T47D (cell line): ENCODE measurements at places on chromosomes 3 and 15.

GRCh38 chr3:123757281-123757940 is 126.7 kb downstream of the MYLK start:
- DNase-seq = peak; percentile 77

GRCh38 chr15:22786868-22787698 is 639 bp downstream of the NIPA1 start:
- peak; percentile 13 for DNase-seq

GRCh38 chr3:173217127-173217526 is 76.1 kb upstream of the SPATA16 start:
- no peak for DNase-seq

- no peak for DNase-seq
Observed at GRCh38 chr15:100771746-100772145, 107.9 kb upstream of the ALDH1A3 start.

GRCh38 chr15:82554351-82554750 is 14.1 kb upstream of the RPS17 start:
- DNase-seq = no peak

- no peak for DNase-seq
Observed at GRCh38 chr3:3302964-3303363, 123.5 kb upstream of the CRBN start.

- DNase-seq = no peak
Observed at GRCh38 chr3:168085491-168086119, 10.1 kb downstream of the GOLIM4 start.

DNA sequence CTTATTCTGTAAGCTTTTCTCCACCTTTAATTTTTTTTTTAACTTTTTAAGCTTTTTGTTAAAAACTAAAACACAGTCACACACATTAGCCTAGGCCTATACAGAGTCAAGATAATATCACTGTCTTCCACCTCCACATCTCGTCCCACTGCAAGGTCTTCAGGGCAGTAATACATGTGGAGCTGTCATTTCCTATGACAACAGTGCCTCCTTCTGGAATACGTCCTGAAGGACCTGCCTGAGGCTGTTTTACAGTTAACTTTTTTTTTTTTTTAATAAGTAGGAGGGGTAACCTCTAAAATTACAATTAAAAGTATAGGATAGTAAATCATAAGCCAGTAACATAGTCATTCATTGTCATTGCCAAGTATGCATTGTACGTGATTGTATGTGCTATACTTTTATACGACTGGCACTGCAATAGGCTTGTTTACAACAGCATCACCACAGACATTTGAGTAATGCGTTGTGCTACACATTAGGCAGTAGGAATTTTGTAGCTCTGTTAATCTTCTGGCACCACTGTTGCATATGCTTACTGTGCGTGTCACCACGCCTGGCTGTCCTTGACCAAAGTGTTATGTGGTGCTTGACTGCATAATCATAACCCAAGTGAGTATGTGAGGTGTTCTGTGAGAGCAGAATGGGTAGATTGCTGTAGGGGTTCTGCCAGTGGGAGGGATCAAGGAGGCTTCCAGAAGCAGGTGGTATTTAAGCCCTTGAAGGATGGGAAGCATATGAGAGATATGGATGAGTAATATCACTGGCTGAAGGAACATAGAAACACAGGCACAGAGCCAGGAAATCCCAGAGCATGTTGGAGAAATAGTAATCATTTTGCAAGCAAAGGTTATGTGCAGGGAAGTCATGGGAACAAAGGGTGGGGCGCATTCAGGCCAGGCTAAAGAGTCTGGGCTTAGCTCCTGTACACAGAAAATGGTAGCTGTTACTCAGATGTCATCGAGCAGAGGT is 18.3 kb downstream of the FBXO22 start:
- DNase-seq = peak; percentile 57

DNA sequence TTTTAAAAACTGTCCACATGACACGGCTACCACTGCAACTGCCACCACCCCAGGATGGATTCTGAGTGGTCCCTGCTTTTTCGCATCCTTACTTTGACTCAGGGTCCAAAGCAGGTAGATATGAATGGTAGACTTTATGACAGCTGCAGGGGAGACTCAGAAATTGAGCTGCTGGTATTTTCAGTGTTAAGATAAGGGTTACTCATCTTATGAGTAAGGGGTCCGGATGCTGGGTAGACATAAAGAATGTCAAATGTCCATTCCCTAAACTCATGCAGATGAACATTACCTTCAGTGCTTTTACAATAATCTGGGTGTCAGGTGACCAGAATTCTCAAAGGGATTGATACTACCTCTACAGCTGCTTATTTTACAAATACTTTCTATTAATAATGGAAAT is 25.9 kb upstream of the BBX start:
- DNase-seq = no peak

GRCh38 chr3:141407825-141408224 is 39.5 kb downstream of the ZBTB38 start:
- DNase-seq = no peak

- DNase-seq = no peak
Observed at GRCh38 chr3:100400419-100400779, 490 bp downstream of the TOMM70 start.

DNA sequence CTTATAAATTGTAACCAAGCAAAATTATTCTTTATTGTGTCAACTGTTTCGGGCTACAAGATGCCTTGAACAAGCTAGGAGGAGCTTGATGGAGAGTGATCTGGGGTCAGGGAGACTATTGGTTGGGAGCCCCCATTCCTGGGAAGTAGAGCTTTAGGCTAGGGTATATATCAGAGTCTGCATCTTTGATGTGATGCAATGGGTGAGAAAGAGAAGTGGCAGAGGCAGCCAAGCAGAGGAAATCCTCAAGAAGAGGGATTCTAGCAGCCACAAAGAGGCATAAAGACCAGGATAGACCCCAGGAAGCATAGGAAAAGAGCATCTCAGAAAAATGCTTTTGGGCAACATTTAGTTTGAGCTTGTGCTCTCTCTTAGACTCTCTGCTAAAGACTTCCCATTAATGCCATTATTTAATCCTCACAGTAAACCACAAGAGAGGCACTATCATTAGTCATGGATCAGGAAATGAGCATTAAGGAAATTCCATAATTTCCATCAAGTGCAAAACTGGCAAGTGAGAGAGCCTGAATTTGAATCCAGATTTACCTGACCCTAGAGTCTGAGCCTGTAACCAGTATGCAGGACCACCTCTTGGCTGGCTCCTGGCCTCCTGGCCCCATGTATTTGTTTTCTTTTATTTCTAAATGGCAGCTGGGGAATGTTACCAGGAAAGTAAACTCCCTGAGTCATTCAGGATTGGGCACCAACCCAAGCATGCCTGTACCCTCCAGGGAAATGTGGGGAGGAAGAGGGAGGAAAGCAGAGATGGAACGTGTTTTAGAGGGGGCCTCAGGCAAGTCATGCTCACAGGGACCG is 118.7 kb downstream of the RPL22L1 start:
- DNase-seq = peak; percentile 92

GRCh38 chr3:111542611-111543300 is 759 bp downstream of the CD96 start:
- no peak for DNase-seq

DNA sequence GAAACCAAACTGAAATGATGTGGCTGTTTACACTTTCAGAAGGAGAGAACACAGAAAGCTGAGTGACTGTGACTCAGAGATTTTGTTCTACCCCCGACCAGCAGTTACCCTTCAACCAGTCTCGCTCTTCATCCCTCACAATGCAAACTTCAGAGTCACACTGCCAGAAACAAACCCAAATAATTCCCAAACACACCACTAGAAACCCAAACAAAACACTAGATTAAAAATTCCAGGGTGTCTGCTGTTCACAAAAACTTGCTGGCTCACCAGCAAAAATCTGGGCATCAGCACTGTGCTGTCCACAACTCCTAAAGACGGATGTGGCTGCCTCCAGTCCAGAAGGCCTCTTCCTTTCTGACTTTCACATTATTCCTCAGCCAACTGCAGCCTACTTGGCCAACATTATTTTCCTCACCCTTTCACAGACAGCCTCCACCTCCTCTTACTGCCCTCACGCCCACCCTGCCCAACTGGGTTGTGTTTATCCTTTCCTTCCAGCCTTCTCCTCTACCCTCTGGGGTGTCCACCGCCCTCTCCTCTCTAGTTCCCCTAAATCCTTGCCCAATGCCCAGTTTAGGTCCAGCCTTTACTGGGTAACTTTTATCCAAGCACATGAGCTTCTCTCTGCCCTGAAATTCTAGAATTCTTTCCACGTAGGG is 71.4 kb downstream of the MECOM start:
- DNase-seq = no peak

DNA sequence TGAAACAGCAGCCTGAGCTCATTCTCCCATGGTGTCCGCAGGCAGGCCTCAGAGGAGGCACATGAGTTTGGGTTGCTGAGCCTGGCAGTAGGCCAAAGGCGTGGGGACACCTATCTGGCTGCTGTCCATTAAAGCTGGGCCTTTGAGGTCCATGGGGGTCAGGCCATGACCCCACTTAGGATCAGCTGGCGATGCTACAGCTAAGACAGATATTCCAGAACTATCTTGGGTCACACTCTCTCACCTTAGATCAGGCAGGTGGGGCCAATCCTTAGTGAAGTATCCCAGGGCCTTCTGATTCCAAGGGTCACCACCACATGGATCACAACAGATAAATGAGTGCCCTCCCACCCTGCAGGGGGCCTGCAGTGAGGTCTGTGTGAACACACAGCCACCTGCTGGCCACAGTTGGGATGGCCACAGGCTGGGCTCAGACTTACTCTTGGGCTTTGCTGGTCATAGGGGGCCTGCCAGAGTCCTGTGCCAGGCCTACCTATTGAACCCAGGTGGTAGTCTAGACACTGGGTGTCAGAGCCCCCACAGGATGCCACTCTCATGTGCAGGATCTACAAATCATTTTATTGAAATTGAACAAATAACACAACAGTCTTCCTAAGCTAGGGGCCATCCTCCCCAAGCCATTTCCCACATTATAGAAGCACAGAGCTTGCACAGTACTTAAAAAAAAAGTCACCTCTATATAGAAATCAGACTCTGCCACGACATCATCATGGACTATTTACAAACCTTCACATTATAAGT is 2.0 kb upstream of the HYAL2 start:
- peak; percentile 69 for DNase-seq

DNA sequence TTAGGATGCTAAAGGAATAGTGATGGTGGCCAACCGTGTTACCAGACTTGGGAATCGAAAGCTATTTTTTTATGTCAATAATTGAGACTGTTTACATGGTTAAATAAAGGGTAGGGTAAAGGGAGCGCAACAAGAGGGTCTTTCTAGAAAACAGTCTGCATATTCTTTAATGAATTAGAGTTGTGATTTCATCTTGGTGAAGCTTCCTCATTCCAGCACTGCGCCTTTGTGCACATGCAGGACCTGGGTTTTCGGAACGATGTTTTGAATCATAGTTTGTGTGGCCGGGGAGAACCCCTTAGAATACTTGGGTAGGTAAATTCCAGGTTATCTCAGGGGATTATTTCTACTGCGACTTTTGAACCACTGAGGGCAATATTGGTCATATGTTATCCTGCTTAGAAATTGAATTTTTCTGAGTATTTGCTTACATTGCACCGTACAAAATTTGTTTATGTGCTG is 1.3 kb downstream of the PIK3CA start:
- DNase-seq = peak; percentile 60
